ENCODE measurements at places on chromosomes 7 and 10.

GRCh38 chr7:144941127-144941526 is 105.3 kb upstream of the TPK1 start:
- no peak for DNase-seq

DNA sequence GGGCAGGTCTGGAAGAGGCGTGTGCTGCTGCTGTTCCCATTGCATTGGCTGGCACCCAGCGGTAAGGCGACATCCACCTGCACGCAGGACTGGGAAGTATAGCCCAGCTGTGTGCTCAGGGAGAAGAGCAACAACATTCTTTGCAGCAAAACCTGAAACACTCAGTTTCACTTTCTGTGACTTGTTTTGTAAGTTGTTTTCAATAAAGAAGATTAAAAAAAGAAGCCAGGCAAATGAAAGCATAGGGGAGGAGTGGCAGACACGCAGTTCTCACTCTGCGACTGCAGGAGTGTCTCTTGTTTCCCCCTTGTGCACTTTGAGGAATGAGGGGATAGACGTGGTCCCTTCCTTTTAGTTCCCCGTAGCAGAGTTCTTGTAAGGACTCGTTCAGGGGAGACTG is 5.8 kb downstream of the FBH1 start:
- no peak for DNase-seq

GRCh38 chr10:33790521-33791271 is 456.2 kb upstream of the NRP1 start:
- no peak for DNase-seq

GRCh38 chr10:132687181-132687892 is 98.6 kb downstream of the NKX6-2 start:
- DNase-seq = no peak

- no peak for DNase-seq
These were observed 28.2 kb downstream of the PFKP start for GRCh38 chr10:3095373-3096139.

All from NCI-H510A (cell line).